ENCODE measurements at places on chromosomes 12 and 14. TPM values are rescaled to one million over a fixed set of nuclear protein-coding genes. Genes with fewer than 3 reads are reported as not detected.

SLC4A8 gene
- 9.1 TPM for total RNA-seq

DNA sequence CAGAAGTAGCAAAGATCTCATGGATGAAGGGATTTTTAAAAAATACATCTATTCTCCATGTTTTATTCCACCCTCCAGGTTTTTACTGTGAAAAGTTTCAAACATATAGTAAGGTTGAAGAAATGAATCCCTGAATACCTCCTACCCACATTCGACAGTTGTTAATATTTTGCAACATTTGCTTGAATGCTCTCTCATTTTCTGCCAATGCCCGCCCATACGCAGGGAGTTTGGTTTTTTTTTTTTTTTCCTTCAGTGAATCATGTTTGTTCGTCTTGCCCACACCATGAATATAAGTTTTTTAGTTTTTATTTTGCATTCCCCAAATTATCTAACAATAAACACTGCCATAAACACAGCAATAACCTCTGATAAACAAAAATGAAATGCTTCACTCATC is 82.9 kb downstream of the MAP1LC3B2 start:
- no peaks in the 10 kb centered on the region for H3K4me1 ChIP-seq
- no peak for DNase-seq
- peaks cover 2% of the 10 kb centered on the region for H3K27me3 ChIP-seq

NUAK1 gene
- not detected for total RNA-seq

GRCh38 chr12:48123169-48123568 is 4.0 kb downstream of the PFKM start:
- H3K36me3 ChIP-seq, result peaks cover 9% of the 10 kb centered on the region
- no peak overlapping the region for H3K27ac ChIP-seq
- no peak for DNase-seq
- H3K4me1 ChIP-seq, result peaks cover 24% of the 10 kb centered on the region

GRCh38 chr12:96879301-96879700 is 27.8 kb upstream of the NEDD1 start:
- H3K4me3 ChIP-seq, result no peak overlapping the region
- no peak overlapping the region for H3K27ac ChIP-seq
- DNase-seq, result no peak
- H3K27me3 ChIP-seq, result peaks cover 11% of the 10 kb centered on the region
- no peaks in the 10 kb centered on the region for H3K36me3 ChIP-seq

DNA sequence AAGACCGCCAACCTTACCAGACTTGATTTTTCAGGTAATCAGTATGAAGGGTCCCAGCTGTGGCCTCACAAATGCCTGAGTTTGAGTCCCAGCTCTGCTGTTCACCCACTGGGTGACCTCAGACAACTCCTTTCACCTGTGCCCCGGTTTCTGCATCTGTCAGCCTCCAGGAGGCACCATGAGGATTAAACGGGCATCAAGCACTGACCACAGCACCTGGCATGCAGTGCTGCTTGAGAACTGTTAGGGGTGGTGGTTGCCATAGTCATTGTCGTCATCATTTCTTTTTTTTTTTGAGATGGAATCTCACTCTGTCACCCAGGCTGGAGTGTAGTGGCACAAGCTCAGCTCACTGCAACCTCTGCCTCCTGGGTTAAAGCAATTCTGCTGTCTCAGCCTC is 57.9 kb downstream of the PHETA1 start:
- H3K36me3 ChIP-seq, result no peaks in the 10 kb centered on the region
- H3K27me3 ChIP-seq, result peaks cover 9% of the 10 kb centered on the region
- no peak overlapping the region for H3K4me3 ChIP-seq
- no peak for DNase-seq
- no peaks in the 10 kb centered on the region for H3K4me1 ChIP-seq
- no peak overlapping the region for H3K27ac ChIP-seq

B3GNT4 gene
- total RNA-seq, result 0.76 TPM

GRCh38 chr12:27555361-27555760 is 31.4 kb downstream of the PPFIBP1 start:
- peaks cover 58% of the 10 kb centered on the region for H3K27me3 ChIP-seq
- H3K4me1 ChIP-seq, result peaks cover 9% of the 10 kb centered on the region
- H3K36me3 ChIP-seq, result no peaks in the 10 kb centered on the region
- H3K4me3 ChIP-seq, result no peak overlapping the region
- no peak overlapping the region for H3K27ac ChIP-seq

DNA sequence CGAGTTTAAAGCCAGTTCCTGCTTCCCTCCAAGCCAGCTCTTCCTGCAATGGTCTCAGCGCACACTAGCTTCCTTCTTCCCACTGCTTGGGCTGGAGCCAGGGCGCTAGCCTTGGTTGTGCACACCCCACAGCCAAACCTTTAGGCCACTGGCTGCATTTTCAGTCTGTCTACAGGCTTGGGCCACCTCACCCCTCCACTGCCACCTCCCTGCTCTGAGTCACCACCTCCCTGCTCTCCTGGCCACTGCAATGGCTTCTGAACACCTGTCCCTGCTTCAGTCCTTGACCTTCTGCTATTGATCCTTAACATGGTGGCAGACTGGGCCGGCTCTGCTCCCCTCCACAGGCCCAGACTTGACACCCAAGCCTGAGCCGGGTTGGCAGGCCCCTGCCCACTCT is 151.1 kb downstream of the RBM19 start:
- no peaks in the 10 kb centered on the region for H3K4me1 ChIP-seq
- H3K27ac ChIP-seq, result no peak overlapping the region
- DNase-seq, result no peak
- no peak overlapping the region for H3K4me3 ChIP-seq
- peaks cover 6% of the 10 kb centered on the region for H3K36me3 ChIP-seq

DNA sequence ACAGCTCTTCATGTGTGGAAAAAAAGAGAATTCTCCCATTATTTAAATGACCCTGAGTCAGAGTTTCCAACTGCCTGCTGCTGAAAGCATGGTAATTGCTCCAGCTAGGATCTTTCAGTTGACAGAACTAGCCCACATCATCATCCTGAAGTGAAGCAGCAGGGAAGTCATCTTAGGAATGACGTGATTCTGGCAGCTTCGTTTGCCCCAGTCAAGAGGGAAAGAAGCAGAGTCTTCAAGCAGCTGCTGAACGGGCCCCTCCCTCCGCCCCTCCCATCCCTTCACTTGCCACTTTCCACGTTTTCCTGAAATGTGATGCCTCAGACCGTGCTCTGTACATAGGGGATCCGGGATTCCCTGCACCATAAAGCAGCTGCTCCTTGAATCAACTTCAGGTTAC is 455.0 kb upstream of the TMEM132C start:
- H3K4me1 ChIP-seq, result no peaks in the 10 kb centered on the region
- no peak overlapping the region for H3K4me3 ChIP-seq
- H3K36me3 ChIP-seq, result no peaks in the 10 kb centered on the region
- H3K27me3 ChIP-seq, result no peaks in the 10 kb centered on the region

DNA sequence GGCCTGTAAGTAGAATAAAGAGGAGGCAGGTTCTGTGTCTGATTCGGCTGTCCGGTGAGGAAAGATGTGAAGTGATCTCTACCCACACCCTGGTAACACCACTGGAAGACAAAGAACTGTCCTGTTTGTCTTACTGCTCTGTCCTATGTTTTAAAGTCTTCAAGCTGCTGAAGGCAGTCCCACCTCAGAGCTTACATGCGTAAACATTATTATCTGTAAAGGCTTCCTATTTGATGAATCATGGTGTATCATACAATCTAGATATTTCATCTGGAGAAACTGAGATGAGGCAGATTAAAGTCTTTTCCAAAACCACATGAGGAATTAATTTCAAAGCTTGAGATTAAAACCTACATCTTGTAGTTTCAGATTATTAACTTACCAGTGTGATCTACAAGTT is 427.6 kb downstream of the ZFP36L1 start:
- H3K27me3 ChIP-seq, result no peaks in the 10 kb centered on the region
- no peak overlapping the region for H3K4me3 ChIP-seq
- H3K4me1 ChIP-seq, result peaks cover 15% of the 10 kb centered on the region
- H3K27ac ChIP-seq, result no peak overlapping the region
- no peaks in the 10 kb centered on the region for H3K36me3 ChIP-seq

GRCh38 chr12:88334271-88334670 is 192.2 kb downstream of the TMTC3 start:
- H3K4me3 ChIP-seq, result no peak overlapping the region
- DNase-seq, result no peak
- no peak overlapping the region for H3K27ac ChIP-seq
- H3K4me1 ChIP-seq, result no peaks in the 10 kb centered on the region
- H3K36me3 ChIP-seq, result no peaks in the 10 kb centered on the region

- H3K4me3 ChIP-seq, result no peak overlapping the region
- no peaks in the 10 kb centered on the region for H3K27me3 ChIP-seq
- no peak overlapping the region for H3K27ac ChIP-seq
- H3K4me1 ChIP-seq, result no peaks in the 10 kb centered on the region
- H3K36me3 ChIP-seq, result peaks cover 3% of the 10 kb centered on the region
- no peak for DNase-seq
These were observed 77.0 kb downstream of the RBM19 start for GRCh38 chr12:113889076-113889475.

DNA sequence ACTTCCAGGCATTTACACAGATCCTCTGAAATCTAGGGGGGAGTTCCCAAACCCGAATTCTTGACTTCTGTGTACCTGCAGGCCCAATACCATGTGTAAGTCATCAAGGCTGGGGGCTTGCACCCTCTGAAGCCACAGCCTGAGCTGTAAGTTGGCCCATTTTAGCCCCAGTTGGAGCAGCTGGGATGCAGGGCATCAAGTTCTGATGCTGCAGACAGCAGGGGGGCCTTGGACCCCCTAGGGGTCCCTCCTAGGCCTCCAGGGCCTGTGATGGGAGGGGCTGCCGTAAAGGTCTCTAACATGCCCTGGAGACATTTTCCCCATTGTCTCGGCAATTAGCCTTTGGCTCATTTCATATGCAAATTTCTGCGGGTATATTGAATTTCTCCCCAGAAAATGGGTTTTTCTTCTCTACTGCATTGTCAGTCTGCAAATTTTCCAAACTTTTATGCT is 59.5 kb downstream of the LRIG3 start:
- H3K4me3 ChIP-seq, result no peak overlapping the region
- DNase-seq, result no peak
- H3K4me1 ChIP-seq, result no peaks in the 10 kb centered on the region
- H3K27me3 ChIP-seq, result no peaks in the 10 kb centered on the region

All from activated CD8-positive, alpha-beta memory T cell treated with anti-CD3 and anti-CD28 coated beads, Interleukin-2, amount 10 ng/mL, durations not matched to agents 7 days and 5 days (primary cell).